ENCODE measurements at places on chromosomes 12 and 14.

GRCh38 chr12:24798335-24798734, 150.6 kb downstream of the BCAT1 start:
- no peak for DNase-seq

GRCh38 chr12:55060470-55060869, 40.7 kb downstream of the NEUROD4 start:
- DNase-seq = no peak

DNA sequence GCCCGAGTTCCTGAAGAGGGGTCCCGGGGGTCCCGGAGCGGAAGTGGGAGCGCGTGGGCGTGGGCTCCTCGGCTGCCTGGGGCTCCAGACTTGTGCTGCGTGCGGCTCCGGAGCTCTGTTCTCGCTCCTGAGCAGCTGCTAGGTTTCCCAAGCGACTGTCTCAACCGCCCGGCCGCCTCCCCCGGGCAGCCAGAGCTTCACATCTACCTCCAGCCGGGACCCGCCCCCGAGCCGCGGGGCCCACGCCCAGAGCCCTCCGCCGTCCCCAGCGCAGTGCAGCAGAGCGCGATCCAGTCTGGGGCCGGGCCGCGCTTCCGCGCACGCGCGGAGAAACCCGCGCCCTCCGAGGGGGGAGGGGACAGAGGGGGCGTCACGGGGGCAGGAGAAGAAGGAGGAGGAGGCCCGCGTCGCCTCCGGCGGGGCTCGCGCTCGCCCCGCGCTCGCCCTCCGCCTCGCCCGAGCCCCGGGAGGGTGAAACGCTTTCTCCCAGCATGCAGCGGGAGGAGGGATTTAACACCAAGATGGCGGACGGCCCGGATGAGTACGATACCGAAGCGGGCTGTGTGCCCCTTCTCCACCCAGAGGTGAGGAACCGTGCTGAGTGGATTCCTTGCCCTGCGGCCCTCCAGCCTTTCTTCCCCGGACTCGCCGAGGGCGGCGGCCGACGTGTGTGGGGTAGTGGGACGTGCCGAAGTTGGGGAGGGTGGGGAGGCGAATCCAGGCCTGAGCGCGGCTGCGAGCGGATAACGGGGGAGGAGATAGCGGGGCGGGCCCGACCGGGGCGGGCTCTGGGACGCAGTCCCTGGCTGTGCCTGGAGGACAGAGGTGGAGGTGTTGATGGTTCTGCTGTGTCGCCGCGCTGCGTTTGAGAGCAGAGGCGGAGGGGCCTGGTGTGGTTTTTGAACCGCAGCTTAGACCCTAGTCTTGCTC, at the start of gene ZDHHC17:
Gene ZDHHC17, plus strand, starts transcription at position 370 of the 930 bp plus-strand sequence. Its CDS starts 122 bp downstream, at position 492.
- peak; percentile 95 for DNase-seq

DNA sequence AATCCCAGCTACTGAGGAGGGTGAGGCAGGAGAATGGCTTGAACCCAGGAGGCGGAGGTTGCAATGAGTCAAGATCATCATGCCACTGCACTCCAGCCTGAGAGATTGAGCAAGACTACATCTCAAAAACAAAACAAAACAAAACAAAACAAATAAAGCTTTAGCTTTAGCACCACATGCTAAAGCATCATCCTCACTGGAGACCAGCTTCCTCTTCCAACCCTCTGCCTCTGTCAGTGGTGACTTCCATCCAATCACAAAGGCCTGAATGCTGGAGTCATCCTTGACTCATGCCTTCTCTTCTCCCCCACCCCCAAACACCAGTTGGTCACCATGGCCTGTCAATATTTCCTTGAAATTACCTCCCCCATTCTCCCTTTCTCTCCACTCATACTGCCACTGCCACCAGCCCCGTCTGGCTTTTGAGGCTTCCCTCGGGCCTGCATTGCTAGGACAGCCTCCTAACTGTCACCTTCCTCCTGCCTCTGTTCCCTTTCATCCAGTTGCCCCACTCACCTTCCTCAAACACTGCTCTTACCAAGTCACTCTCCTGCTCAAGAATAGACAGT, 1.4 kb downstream of the ZNF385A start:
- DNase-seq = peak; percentile 55

- DNase-seq = no peak
Measured at GRCh38 chr12:5969156-5969973, 24.3 kb upstream of the ANO2 start.

- no peak for DNase-seq
Measured at GRCh38 chr14:79514700-79515099, 696.6 kb downstream of the DIO2 start.

- no peak for DNase-seq
Measured at GRCh38 chr12:15897433-15897832, 13.7 kb upstream of the DERA start.

GRCh38 chr12:25690996-25691864, 138.1 kb upstream of the LMNTD1 start:
- DNase-seq = no peak

GRCh38 chr14:30541318-30541717, 17.6 kb upstream of the G2E3 start:
- DNase-seq = no peak

- DNase-seq = no peak
Measured at GRCh38 chr12:14779834-14780233, 23.4 kb downstream of the WBP11 start.

DNA sequence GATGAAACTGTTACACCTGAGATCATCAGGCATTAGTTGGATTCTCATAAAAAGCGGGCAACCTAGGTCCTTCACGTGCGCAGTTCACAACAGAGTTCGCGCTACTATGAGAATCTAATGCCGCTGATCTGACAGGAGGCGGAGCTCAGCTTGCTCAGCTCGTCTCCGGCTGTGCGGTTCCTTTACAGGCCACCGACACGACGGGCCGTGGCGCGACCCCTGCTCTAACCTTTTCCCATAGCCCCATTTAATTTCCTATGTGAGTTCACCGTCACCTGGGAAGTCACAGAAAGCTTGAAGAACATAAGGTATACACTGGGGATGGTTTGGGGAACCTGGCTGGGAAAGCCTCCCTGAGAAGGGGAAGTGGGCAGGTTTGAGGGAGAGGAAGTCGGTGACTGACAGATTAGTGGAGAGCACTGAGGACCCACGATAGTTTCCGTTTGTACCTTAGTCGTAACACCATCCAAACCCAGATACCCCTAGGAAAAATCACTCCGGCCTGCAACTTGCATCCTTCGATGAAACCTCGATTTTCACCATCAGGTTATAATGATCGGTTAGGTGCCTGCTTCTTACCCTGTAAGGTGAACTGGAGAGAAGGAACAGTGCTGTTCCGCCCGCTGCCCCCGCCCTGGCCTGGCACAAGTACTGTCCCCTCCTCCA, 2.8 kb upstream of the AAAS start:
- DNase-seq = peak; percentile 38

GRCh38 chr12:91885851-91886731, 259.6 kb downstream of the BTG1 start:
- no peak for DNase-seq

DNA sequence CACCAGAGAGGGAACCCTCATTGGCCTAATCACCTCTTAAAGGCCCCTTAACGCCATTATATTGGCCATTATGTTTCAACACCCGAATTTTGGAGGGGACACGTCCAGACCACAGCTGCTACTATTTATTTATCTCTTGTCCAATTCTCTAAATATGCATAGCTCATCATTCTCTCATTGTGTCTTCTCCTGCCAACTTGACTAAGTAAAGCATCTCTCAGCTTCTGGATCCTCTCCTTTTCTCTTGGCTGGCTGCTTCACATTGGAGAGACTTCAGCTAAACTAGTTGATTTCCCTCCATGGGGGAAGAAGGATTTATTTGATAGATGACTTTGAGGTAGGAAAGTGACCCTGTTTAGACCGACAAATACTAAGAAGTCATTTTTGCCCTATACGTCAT, 120.4 kb upstream of the KRR1 start:
- no peak for DNase-seq

- no peak for DNase-seq
Measured at GRCh38 chr12:1918884-1919236, 408 bp upstream of the CACNA2D4 start.

DNA sequence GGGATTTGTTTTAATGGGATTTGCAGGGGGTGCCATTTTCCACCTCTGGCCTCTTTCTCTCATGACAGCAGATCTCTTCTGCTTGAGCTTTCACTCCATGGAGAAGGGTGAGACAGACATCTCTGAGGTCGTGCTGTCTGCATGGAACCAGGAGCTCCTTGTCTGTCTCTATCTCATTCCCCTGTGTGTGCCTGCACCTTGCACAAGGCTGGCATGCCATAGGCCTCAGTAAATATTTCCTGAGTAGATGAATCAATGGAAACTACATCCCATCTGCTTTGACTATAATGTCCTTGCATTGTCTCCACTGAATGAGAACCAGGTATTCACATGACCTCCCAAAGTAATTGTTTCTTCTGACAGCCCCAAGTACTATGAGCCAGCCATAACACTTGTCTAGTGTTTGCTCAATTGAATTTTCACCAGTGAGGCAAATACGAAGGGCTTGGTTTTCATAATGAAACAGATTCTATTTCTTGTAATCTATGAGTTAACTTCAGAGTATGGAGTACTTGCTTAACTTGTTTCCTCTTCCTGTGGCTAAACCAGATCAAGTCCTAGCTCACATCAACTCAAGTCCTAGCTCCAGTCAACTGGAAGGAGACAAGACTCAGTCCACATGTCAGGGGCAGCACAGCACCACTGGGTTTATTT, 32.3 kb downstream of the KCNK13 start:
- DNase-seq = no peak

DNA sequence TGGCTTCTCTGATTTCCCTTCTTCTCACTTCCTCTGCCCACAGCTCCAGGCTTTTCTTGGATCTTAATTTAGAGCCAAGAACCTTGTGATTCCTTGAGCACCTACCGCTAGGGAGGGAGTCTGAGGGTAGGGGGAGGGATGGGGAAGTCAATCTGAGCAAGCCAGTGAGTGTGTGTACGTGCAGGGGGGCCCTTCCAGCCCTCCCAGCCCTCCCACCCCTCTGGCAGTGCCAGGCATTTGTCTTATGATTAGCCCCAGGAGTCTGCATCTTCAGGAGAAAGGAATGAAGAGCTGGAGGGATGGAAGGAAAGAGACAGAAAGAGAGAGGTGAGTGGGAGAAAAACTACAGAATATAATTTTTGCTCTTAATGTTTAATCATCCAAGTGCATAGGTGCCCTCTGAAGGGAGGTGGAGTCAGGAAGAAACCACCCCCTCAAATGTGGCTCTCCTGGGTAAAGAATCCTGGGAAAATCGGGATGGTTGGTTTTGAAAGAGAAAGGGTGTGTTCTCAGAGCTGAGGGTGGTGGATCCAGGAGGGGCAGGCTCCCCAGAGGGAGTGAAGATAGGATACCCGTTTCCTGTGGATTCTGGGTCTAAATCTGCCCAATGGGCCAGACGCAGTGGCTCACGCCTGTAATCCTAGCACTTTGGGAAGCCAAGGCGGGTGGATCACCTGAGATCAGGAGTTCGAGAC, 2.1 kb downstream of the PIANP start:
- DNase-seq = no peak

DNA sequence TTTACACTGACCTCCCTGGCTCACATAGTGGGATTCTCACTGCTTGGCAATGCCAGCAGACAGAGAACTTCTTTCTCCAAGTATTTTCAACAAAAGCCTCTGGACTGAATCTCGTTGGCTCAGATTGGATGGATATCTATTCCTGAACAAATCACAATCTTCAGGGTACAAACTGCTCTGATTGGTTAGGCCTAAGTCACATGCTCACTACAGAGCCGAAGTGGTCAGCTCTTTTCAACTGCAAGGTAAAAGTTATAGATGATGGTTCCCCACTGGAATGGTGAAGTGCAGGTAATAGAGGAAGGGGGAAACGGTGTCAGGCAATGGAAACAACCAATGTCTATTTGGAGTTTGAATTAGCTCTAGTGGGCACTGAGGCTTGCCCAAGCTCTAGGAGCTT, 16.7 kb upstream of the VRK1 start:
- DNase-seq = no peak

DNA sequence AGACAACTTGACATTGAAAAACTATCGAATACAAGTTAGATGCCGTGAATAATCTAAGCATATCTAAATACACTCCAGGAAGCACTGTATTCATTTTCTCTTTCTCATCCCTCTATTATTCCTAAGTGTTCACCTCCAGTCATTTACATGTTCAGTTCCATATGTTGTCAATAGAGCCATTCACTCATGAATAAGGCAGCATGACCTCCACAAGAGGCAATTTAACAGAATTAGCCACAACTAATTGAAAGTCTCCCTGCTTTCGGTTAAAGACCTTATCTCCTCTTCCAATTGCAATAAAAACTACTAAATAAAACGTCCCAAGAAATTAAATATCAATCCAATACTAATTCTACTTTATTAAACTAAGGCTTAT, 1.8 kb downstream of the LRIG3 start:
- no peak for DNase-seq

DNA sequence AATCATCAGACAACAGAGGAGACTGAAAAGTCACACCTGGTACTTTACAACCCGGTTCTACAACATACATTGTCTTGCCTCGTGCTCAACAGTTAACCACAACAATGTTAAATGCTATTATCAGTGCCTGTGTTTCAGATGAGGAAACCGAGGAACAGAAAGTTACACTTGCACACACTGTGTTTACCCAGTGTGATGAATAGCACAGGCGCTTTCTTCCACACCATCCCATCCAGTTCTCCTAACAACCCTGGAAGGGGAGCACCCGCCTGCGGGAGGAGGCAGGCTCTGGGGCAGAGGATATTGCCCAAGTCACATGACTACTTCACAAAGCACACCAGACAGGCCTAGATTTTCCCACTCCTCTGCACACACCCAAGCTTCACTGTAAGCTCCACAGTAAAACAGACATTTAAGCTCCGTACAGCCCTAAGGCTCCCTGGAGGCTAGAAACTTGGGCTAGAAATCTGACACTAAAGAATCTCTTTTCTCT, 21.8 kb downstream of the NCKAP5L start:
- no peak for DNase-seq

DNA sequence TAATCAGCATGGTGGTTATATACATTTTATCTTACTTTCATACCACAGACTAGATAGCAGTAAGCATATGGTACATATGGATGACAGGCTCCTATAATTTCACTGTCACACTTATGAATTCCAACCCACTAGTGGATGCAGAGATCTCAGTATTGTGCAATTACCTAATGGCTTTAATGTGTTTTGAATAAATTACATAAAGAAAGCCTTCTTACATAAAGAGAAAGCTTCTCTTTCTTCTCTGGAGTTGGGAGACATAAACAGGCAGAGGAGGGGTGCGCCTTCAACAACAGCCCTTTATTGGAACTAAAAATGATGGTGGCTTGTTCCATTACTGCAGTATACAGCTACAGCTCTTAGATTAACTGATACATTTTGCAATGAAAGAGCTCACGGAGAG, 52.6 kb downstream of the SAV1 start:
- DNase-seq = no peak

- DNase-seq = no peak
Measured at GRCh38 chr12:122058549-122059149, 19.9 kb upstream of the MLXIP start.

DNA sequence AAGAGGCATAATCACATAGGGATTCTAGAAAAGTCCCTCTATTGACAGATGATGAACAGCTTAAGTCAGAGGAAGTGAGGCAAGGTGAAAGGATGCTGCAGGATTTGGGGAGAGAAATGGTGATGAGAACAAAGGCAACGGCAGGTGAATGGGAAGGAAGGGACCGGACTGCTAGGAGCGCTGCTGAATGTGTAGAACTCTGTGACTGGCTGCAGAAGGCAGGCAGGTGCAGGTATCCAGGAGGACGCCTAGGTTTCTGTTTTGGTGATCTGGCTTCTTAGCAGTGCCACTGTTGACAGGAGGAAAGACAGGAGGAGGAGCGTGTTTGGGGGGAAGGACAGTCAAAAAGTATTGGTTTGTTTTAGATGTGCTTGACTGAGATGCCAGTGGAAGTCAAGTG, 58.4 kb upstream of the TTC7B start:
- DNase-seq = no peak

GRCh38 chr14:105099778-105100177, 34.5 kb upstream of the GPR132 start:
- no peak for DNase-seq
